Activated B cell treated with CpG ODN at 0.5 μM for 24 hours (primary cell): ENCODE measurements at places on chromosomes 16 and 17.

- DNase-seq = no peak
Observed at GRCh38 chr16:31528523-31529107, 915 bp downstream of the AHSP start.

GRCh38 chr17:44919411-44919810 is 4.1 kb upstream of the GFAP start:
- no peak for DNase-seq

DNA sequence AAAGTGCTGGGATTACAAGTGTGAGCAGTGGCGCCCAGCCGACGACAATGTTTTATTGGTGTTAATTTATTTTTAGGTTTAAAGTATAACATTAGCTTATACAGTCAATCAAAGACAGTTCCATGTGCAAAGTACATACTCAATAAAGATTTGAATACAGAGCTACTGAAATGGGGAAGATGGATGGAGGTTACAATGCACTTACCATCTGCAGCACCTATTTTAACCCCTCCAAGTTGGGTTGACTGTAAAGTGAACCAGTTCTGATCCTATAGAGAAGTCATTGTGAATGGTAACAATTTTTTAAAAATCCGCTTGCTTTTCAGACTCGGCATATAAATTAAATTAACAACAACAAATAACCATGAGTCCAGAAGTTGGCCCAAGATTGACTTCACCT is 679 bp upstream of the PSKH1 start:
- no peak for DNase-seq

- no peak for DNase-seq
Observed at GRCh38 chr16:7979448-7980132, 610.7 kb downstream of the TMEM114 start.

DNA sequence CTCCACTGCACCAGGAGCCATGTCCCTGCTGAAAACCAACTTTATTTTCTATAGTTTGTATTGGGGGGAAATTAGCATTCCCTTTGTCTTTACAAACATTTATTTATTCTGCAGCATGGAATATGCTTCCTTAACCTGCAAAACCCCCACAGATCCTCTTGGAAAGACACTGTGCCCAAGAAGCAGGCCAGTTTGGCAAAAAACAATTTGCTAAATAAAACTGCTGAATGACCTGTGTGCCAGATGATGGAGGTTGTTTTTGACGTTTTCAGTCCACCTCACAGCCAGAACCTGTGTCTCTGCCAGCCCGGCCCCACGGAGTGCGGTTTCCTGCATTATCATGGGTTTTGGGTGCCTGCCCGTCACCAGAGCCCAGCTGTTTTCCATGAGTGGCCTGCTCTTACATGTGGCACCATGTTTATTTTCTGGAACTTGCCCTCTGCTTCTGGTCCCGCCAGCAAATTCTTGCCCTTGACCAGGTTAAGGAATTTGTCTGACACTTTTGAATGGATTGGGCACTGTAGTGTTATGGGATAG is 26.4 kb downstream of the ORC6 start:
- no peak for DNase-seq

DNA sequence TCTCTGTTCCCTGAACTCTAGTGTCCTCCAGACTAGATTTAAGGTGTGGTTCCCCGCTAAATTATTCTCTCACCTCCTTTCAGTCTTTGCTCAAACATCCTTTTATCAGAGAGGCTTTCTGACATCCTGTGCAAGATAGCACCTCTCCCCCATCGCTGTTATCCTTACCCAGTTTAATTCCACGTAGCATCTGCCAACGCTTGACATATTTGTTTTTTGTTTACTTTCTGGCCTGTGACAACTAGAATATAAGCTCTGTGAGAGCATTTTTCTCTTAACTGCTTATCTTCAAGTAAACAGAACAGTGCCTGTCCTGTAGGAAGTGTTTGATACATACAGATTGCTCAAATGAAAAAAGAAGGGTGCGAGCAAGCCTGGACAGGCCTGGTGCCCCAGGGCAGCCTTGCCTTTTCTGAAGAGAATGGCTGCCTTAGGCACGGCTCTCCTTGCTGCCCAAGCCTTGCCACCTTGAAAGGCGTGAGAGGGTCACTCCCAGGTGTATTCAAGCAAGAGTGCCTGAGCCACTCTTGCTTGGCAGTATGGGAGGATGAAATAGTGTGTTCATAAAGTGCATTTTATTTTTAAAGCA is 9.7 kb downstream of the DYNLL2 start:
- no peak for DNase-seq

- no peak for DNase-seq
Observed at GRCh38 chr17:19702217-19702641, 14.2 kb downstream of the SLC47A2 start.

DNA sequence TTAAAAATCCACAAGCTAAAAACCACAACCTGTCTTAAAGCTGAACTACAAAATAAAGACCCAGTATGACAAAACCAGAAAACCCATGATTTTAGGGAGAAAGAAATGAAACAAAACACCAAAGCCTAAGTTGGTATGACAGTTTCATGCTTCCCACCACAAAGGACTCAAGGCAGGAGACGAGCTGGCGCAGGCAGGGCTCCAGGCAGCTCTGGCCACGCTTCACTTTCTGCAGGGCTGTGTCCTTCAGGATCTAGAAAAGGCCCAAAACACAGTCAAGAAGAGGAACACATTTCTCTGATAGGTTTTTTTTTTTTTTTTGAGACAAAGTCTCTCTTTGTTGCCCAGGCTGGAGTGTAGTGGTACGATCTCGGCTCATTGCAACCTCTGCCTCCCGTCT is 75.3 kb downstream of the WDR59 start:
- DNase-seq = no peak

- peak; percentile 44 for DNase-seq
Observed at GRCh38 chr17:1203111-1203966, 23.6 kb upstream of the ABR start.

DNA sequence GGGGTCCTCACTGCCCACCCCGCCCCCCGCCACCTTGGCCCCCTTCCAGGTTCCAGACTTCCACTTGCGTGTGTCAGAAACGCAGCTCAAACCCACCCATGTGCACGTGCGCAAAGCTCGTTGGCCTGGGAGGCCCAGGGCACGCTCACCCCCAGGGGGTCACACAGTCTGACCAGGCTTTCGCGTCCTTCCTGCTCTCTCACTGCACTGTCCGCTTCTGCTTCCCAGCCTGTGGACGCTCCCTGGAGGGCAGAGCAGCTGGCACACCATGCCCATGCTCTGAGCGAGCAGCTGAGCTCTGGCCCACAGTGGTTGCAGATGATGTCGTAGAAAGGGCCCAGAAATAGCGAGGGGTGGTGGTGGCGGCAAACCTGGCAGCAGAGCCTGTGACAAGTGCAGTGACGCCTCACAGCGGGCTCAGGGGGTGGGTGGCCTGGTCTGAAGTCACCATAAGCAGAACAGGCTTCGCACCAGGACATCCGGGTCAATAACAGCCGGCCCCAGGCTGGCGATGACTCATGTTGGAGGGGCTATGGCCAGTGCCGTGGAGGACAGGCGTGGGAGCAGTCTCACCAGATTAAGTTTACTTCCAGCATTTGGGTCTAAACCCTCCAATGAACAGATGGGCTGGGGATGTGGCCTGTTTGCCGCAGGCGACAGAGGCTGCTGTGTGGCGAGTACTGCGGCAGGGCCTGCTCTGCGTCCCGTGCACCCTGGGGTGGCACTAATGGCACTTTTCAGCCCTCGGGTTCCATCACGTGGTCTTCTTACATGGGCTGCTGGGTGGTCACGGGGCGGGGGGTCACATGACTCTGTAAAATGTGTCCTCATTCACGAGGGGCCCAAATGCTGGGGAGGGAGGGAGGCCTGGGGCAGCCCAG is 49.0 kb downstream of the NT5M start:
- DNase-seq = no peak

GRCh38 chr17:66567234-66568170 is 265.1 kb downstream of the PRKCA start:
- DNase-seq = peak; percentile 54

DNA sequence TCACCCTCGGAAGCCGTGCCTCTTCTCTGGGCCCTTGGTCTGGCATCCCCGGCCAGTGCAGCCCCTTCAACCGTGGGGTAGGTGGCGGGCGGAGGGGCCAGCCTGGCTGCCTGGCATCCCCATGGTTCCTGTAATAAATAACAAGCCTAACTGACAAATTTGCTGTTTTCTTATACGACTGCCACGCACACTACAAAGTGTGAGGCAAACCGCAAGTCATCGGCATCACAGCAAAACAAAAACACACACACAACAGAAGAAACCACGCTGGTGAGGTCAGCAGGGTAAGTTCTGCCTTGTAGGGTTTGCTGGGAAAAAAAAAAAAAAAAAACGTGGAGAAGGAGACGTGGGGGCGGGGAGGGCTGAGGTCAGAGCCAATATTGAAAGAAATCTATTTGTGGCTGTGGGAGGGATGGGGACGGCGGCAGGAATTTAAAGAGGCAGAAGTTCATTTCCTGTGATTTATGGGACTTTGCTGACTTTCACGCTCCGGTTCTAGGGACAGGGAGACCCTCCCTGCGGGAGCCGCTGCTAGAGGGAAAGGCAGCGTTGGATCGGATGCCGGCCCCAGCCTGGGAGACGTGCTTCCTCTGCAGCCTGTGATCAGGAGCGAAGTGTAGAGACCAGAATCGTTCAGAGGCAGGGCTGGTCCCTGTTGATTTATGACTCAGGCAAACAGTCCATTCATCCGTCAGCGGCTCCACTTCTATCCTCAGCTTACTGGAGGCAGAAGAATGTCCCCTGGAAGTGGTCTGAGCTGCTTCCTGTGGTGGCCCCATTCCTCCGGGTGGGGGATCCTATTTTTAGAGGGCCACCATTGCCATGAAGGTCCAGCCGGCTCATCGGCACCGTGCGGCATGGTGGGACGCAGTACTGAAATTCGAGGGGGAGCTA is 162.8 kb downstream of the FOXL1 start:
- DNase-seq = no peak

GRCh38 chr17:17119106-17119505 is 76.8 kb downstream of the MPRIP start:
- DNase-seq = no peak

GRCh38 chr17:27896701-27897100 is 3.5 kb upstream of the LYRM9 start:
- DNase-seq = no peak

GRCh38 chr16:31351246-31351941 is 3.6 kb upstream of the ITGAX start:
- no peak for DNase-seq

GRCh38 chr17:54771409-54771915 is 129.2 kb upstream of the TOM1L1 start:
- DNase-seq = no peak

DNA sequence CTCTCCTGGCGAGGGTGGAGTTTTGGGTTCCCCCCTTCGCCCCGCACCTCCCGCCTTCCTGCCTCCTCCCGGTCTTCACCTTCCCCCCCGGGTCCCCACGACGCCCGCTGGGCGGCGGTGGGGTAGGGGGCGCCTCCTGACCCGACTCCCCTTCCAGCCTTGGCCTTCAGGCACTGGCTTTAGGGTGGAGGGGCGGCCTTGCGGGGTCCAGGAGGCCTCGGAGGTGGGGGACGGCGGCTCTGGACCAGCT is 2.4 kb downstream of the SLC16A3 start:
- DNase-seq = no peak

DNA sequence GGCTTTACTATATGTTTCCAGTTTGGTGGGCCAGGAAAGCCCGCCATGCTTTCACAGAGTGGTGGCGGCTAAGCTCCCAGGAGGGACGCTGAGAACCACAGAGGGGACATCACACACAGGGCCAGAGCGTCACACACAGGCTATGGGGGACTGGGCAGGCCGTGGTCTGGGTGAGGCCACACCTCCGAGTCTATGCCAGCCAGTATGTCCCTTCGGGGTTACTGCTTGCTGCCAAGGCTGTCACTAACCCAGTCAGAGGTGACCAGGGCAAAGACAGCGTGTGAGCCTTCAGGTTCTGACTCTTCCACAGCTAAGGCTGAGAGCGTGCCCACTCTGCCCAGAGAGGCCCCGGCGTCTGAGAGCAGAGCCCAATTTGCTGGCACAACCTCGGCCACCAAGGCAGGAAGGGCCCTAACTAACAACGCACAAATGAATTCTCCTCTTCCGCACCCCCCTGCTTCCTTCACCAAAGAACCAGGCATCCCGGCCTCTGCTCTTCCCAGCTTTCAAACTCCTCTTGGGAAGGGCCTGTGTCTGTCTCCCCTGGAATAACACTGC is 2.9 kb downstream of the PLD6 start:
- no peak for DNase-seq

- DNase-seq = no peak
Observed at GRCh38 chr17:78082988-78083387, 45.6 kb downstream of the TMC6 start.

DNA sequence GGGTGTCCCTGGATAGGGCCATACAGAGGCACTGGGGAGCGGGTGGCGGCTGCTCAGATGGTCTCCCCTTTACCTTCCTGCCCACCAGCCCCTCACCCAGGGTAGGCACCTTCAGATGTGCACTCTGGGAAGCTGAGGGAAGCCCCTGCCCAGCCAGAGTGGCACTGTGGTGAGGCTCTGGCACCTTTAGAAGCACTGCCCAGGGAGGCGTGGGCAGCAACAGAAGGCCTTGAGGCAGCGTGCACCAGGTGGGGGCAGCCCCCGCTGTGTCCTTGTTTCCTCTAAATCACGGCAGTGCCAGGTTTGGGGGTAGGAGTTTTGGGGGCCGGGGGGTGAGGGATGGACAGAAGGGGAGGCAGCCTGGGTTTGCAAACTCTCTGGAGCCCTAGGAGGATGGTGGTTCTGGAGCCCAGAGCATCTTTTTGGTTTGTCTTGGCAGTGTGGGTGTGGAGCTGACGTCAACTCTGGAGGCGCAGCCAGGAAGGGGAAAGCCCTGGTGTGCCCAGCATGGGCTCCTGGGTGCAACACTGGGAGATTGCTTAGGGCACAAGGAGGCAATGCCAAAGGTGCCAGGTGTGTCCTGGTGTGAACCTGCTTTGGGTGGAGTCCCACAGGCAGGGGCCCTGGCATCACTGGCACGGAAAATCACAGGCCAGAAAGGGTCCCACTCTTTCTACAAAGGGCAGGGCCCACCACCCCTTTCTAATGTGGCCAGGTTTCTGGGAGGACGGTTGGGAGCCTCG is 23.1 kb upstream of the CDC42EP4 start:
- no peak for DNase-seq

- peak; percentile 44 for DNase-seq
Observed at GRCh38 chr17:49218941-49219913, 8.7 kb downstream of the ABI3 start.

GRCh38 chr17:67403065-67403464 is 26.0 kb downstream of the PITPNC1 start:
- no peak for DNase-seq

GRCh38 chr17:76171706-76172105 is 30.7 kb upstream of the FOXJ1 start:
- DNase-seq = no peak
